ENCODE measurements at places on chromosomes 6 and 20.
A peak's percentile ranks its signal among the peaks of the same experiment; 100 is the strongest.

GRCh38 chr6:155301867-155302266 lies 12.4 kb downstream of the TFB1M start:
- peak; percentile 8 for DNase-seq

DNA sequence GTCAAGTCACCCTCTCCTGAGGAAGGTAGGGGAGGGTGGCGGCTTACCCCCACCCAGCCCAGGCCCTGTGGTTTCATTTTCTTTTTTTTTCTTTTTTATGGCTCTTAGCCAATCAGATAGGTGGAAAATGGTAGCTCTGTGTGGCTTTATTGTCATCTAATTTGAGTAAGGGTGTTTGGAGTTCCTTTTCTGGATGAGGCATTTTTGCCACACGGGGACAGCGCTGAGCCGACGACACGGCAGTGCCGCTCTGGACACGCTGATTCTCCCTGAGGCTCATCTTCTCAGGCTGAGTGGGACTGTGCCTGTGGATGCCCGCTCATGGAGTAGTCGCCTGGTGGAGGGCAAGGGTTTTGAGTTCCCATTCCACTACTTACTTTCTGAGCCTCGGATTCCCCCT lies 37.6 kb upstream of the ANGPT4 start:
- DNase-seq, result peak; percentile 44

GRCh38 chr6:16496210-16496609 lies 257.8 kb downstream of the GMPR start:
- no peak for DNase-seq

DNA sequence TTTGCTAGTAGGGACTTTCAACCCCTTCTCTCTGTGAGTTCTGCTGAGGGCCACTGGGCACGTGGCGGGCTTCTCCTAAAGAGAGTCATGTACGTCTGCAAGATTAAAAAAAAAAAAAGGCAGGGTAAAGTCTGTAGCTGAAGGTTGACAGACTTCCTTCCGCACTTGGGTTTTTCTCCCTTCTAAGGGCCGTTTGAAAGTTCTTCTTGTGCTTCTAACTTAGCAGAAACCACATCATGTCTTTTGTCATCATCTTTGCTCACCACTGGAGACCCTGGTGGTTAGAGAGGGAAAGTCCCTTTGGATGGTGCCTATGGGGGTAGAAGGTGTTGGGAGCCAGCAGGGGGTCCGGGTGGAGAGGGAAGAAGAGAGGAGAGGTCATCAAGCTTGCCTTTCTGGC lies 31.4 kb downstream of the PRDM1 start:
- no peak for DNase-seq

DNA sequence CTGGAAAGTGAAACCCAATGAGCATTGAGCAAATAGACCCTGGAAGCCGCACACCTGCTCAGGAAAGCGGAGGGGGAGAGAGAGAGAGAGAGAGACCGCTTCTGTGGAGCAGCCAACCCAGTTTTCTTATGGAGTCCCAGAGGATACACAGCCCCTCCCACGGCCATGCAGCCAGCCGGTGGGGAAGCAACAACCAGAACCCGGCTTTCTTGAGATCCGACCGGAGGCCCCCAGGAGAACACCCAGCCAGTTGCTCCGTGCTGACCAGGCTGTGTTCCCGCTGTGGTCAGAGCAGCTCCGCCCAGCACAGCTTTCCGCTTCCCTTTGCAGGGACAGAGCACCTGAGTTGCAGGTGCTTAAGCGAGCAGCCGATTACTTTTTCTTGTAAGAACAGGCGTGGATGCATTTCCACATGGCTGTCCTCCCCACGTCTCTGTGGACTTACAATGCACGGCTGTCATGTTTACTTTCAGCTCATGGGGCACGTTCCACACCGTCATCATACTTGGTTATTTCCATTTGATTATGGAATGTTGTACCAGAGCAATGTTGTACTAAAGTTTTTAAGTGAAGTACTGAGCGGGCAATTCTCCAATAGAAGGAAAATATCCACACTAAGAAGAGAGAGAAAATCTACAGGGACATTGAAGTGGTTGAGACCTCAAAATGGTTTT lies 381.9 kb downstream of the THBS2 start:
- DNase-seq, result no peak

- DNase-seq, result peak; percentile 38
Observed at GRCh38 chr6:9126878-9127560, 691.7 kb upstream of the SLC35B3 start.

DNA sequence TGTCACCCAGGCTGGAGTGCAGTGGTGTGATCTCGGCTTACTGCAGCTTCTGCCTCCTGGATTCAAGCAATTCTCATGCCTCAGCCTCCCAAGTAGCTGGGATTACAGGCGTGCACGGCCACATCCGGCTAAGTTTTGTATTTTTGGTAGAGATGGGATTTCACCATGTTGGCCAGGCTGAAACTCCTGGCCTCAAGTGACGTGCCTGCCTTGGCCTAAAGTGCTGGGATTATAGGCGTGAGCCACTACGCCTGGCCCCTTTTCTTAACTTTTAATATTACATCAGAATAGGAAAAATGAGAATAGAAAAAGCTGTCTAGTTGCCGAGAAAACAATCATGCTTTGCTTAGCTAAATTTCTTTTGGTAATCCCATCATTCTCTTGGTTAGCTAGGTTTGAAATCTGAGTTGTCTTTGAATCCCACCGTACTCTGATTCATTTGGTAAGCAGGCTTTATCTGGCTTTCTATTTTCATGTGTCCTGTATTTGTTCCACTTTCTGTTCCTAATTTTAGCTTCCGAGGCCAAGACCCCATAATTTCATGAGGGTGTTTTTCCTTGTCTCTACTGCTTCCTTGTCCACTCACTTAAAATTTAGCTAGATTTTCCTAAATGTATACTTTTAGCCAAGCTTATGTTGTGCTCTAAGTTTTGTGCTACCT lies 83.5 kb downstream of the NCOA3 start:
- no peak for DNase-seq

- peak; percentile 71 for DNase-seq
Observed at GRCh38 chr20:49701241-49701790, 12.4 kb downstream of the B4GALT5 start.

GRCh38 chr20:53187392-53188068 lies 215.4 kb downstream of the TSHZ2 start:
- DNase-seq, result no peak

DNA sequence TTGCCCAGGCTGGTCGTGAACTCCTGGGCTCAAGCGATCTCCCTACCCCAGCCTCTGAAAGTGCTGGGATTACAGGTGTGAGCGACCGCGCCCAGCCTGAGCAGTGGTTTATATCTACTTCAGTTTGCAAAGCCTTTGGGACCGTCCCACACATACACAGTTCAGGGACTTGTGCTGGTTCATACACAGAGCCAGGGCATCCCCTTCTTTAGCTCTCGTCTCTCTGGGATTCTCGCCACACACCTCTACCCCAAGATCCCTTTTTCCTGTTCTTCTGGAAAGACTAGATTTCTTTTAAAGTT lies 12.5 kb downstream of the CAP2 start:
- DNase-seq, result no peak

DNA sequence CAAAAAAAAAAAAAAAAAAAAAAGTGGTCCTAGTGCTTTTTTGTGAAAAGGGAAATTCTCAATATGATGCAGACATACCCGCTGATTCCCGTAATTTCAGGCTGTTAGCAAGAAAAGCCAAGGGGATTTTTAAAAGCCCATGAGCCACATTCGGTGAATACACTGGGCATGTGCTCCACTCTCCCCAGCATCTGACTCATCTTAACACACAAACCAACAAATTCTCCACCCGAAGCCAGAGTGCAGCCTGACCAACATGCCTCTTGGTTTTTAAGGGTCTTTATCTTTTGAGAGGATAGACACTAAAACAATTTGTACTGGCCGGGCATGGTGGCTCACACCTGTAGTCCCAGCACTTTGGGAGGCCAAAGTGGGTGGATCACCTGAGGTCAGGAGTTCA lies 45.5 kb upstream of the CD83 start:
- DNase-seq, result peak; percentile 68

DNA sequence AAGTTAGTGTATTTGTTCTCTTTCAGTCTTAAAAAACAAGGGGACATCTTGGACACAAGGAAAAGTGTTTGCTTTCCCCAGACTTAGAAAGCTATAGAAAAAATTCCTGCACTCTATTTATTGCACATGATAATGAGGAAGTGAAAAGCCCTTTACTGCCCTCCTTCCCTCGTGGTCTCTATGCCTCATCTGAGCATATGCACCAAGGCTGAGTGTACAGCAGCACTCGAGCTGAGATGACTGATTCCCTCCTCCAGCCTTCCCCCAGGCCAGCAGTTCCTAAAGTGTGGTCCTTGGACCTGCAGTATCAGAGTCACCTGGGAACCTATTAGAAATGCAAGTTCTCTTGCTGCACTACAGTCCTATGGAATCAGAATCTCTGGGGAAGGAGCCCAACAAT lies 14.3 kb upstream of the LAMP5 start:
- DNase-seq, result no peak
